ENCODE measurements at places on chromosomes 16 and 17.

DNA sequence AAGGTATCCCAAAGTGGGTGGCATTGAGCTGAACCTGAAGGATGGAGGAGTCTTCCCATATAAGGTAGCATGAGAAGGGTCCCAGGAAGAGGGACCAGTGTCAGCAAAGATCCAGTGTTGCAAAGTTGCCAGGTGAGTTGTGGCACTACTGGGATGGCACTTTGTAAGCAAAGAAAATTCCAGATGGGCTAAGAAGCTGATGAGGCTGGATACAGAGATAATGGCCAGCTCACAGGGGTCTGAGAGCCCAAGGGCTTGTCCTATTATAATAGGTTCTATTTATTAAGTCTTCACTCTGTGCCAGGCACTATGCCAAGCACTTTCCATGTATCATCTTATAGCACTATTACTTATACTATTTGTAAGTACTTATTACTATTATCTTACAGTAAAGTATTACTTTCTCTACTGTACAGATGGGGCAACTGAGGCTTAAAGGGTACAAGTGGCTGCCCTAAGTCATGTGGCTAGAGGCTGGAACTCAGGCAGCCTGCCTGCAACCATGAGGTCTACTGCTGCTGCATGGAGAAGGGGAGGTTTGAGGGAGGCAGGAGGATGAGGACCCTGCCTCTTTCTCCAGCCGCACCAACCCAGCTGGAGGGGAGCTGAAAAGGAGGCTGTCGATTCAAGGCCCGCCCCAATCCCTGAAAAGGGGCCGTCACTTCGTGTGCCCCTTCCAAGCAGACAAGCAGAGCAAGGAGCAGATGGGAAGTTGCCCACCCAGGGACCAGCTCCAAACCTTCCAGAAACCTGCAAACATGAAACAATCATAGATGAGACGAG, 86.5 kb downstream of the C16orf78 start:
- no peak for DNase-seq

GRCh38 chr17:9456330-9456729, 119.3 kb downstream of the STX8 start:
- DNase-seq = no peak

DNA sequence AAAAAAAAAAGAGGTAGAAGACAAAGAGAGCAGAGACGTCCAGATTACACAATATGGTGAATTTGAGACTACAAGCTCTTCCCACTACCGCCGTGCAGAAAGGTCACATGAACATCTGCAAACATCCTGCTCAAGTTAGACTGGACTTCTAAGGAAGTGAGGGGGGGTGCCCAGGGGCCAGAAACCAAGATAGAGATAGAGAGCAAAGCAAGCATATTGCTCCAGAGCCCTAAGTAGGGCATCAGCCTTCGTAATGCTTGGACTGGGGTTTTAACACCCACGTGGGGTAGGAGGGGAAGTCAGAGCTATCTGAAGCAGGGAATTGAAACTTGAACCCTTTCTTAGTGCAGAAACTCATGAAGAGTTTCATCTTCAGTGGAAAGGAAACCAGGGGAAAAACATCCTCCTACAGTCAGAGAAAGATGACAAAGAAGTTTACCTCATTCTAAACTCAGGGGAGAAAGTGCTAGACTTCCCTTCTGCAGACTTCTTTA, 8.7 kb downstream of the CLEC19A start:
- DNase-seq = no peak

- no peak for DNase-seq
These were observed 23.1 kb upstream of the OSGIN1 start for GRCh38 chr16:83929811-83930555.

- no peak for DNase-seq
These were observed 34.3 kb downstream of the C17orf75 start for GRCh38 chr17:32307658-32308057.

GRCh38 chr17:9928601-9929333, 23.7 kb upstream of the RCVRN start:
- DNase-seq = no peak

GRCh38 chr17:9294661-9295210, 273.4 kb downstream of the NTN1 start:
- no peak for DNase-seq

- DNase-seq = no peak
These were observed 992 bp downstream of the GP2 start for GRCh38 chr16:20326321-20326720.

- DNase-seq = no peak
These were observed 6.9 kb upstream of the SLC13A2 start for GRCh38 chr17:28466521-28467048.

DNA sequence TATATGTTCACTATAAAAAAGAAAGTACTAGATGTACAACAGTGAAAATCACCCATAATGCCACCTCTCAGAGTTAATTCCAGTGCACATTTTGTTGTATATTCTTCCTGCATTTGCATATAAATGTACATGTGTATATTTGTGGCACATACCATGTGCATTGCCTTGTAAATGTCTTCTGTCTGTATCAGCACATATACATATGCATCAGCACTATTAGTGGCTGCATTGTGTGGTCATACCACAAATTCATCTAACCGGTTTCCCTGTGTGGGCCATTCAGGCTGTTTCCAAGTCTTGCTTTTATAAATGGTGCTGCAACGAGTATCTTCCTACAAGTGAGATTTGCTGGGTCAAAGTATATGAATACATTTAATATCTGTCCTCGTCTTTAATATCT, 6.5 kb downstream of the KSR1 start:
- no peak for DNase-seq

- peak; percentile 30 for DNase-seq
These were observed 104.2 kb downstream of the CDK5R1 start for GRCh38 chr17:32590974-32591373.

DNA sequence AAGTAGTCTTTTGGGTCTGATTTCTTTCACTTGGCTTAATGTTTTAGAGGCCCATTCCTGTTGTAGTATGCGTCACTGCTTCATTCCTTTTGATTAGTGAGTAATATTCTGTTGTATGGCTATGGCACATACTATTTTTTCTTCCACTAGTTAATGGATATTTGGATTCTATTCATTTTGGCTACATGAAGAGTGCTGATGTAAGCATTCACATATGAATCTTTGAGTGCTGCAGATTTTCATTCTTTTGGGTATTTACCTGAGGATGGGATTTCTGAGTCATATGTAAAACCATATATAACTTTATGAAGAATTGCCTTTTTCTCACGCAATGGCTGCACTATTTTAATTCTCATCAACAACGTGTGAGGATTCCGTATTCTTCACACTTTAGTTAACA, 113.6 kb downstream of the AHSP start:
- no peak for DNase-seq

GRCh38 chr16:65855171-65856145, 511.0 kb upstream of the CDH5 start:
- DNase-seq = no peak

GRCh38 chr16:8505327-8505991, 84.9 kb downstream of the TMEM114 start:
- peak; percentile 86 for DNase-seq

- no peak for DNase-seq
These were observed 18.8 kb upstream of the PLLP start for GRCh38 chr16:57303021-57303909.

GRCh38 chr17:83190601-83191387, 111.4 kb downstream of the METRNL start:
- DNase-seq = no peak

DNA sequence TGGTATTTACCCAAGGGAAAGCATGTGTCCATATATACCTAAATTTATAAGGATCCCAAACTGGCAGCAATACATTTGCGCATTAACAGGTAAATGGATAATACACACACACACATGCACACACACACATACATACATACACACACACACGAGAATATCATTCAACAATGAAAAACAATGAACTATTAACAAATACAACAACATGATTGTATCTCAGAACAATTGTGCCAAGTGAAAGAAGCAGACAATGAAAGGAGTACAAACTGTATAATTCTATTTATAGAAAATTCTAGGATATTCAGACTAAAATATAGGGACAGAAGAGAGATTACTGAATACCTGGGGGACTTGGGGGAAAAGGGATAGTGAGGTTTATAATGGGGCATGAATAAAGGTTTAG, 323.0 kb downstream of the KCNJ2 start:
- no peak for DNase-seq

DNA sequence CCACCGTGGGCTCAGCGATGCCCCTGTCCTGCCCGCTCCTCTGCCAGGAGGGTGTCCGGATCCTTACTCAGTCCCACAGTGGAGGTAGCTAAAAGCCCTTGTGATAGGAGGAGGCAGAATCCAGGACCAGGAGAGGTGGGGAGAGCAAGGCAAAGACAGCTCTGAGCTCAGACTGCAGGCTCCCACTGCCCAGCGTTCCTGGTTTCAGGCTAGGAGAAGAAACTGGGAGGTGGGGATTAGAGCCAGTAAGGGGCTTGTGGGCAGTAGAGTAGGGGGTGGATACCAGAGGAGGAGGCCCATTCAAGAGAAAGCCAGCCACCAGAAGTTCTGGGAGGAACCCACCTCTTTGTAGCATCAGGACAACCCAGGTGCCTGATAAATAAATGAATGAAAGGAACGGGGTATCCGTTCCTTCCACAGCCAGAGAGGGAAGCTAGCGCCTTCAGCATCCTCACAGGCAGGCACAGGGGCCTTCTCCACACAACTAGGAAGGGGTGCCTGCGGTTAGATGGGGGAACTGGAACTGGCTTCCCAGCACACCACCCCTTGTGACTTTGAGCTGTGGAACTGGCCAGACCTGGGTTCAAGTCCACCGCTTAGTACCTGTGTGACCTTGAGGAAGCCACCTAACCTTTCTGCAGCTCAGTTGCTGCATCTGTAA, 2.3 kb downstream of the IL21R start:
- DNase-seq = no peak

- peak; percentile 14 for DNase-seq
These were observed 11.1 kb downstream of the PIMREG start for GRCh38 chr17:6455321-6455705.

- DNase-seq = peak; percentile 50
These were observed 50.9 kb upstream of the CLEC3A start for GRCh38 chr16:77971306-77972061.

GRCh38 chr17:81511554-81511803, 1.1 kb downstream of the ACTG1 start:
- DNase-seq = no peak

- DNase-seq = peak; percentile 76
These were observed 14.4 kb downstream of the CUEDC1 start for GRCh38 chr17:57940653-57941329.

- DNase-seq = no peak
These were observed 22.3 kb upstream of the ZFPM1 start for GRCh38 chr16:88430524-88431446.

Data from DMS153 (cell line).